ENCODE measurements at places on chromosomes 6 and 20. TPM values are rescaled to one million over a fixed set of nuclear protein-coding genes. Genes with fewer than 3 reads are reported as not detected.
A peak's percentile ranks its signal among the peaks of the same experiment; 100 is the strongest.

GRCh38 chr6:155439376-155439775, 16.3 kb downstream of the NOX3 start:
- H3K4me3 ChIP-seq, result no peak overlapping the region
- peaks cover 5% of the 10 kb centered on the region for H3K4me1 ChIP-seq
- no peak overlapping the region for H3K27ac ChIP-seq
- no peaks in the 10 kb centered on the region for H3K36me3 ChIP-seq

- H3K27ac ChIP-seq, result no peak overlapping the region
- no peaks in the 10 kb centered on the region for H3K27me3 ChIP-seq
- no peaks in the 10 kb centered on the region for H3K36me3 ChIP-seq
Measured at GRCh38 chr6:162090734-162091133, 636.8 kb downstream of the PRKN start.

GRCh38 chr6:156719395-156719719, 57.8 kb upstream of the ARID1B start:
- no peaks in the 10 kb centered on the region for H3K36me3 ChIP-seq
- peak overlapping the region; percentile 46 for H3K27ac ChIP-seq
- peaks cover 13% of the 10 kb centered on the region for H3K27me3 ChIP-seq
- no peak for DNase-seq

TRIM10 gene
- total RNA-seq, result 0.09 TPM
